ENCODE measurements at places on chromosomes 4 and X.

- DNase-seq: no peak
These were observed 1153.0 kb upstream of the INTU start for GRCh38 chr4:126479709-126480108.

- DNase-seq: no peak
These were observed 46.4 kb downstream of the PRPS1 start for GRCh38 chrX:107674480-107675364.

DNA sequence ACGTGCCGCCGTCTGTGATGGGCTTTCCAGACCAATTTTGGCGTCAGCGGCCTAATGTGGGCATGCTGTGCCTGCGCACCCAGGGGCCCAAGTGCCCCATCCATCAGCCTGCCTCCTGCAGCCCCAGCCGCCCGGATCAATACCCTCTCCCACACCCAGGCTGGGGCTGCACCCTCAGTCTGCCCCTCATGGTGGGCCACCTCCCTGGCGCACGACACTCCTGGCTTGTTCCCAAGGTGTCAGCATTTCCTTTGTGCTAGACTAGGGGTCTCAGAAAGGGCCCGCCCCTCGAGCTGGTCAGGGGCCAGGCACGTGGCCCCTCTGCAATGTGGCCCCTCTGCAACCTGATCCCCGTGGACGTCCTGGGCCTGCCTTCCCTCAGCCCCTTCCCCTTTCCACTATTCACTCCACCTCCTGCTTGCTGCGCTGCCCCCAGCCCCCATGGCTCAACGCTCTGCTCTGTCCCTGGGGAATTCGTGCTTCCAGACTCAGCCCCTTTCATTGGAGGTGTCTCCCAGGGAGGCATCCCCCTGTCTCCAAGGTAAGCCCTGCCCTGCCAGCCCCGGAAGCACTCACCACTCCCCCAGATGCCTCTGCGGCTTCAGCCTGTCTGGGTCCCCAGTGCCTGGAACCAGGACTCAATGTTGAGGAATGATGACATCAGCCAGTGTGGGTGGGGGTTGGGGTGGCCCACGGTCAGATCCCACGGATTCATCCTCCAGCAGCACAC lies 130.8 kb downstream of the HMX1 start:
- no peak for DNase-seq

DNA sequence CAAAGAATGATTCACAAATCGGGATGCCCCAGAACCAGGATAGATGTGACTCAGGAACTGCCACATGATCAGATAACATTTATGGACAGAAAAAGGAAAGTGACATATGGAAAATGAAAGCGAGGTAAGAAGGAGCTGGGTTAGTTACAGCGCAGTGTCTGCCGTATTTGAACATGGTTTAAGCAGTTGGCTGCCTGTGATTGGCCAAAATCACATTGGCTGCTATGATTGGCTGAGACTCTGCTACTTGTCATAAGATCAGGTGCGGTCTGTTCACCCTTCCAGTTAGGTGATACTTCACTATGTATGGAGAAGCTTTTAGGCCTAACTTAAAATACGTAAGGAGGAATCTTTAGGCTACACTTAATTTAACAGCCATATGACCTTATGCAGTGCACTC lies 322.7 kb upstream of the HAND2 start:
- no peak for DNase-seq

DNA sequence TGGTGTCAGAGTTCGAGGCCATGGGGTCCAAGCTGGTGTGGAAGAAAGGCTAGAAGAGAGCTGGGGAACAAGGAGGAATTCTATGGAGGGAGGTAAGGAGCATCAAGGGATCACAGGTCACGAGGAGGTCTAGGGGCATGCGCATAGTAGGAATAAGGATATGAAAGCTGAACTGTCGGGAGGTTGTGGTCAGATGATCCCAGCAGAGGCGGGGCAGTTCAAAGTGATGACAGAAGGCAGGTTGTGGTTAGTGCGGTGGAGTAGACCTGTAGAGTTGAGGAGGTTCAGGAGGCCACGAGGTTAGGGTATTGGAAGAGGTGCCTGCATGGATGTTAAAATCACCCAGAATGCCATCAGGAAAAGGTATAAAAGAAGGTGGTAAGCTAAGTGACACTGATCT lies 156.3 kb downstream of the TMEM164 start:
- no peak for DNase-seq

- DNase-seq: no peak
These were observed 7.0 kb downstream of the NAT8L start for GRCh38 chr4:2066011-2066551.

GRCh38 chrX:67601771-67602170 lies 58.0 kb downstream of the AR start:
- DNase-seq: no peak

DNA sequence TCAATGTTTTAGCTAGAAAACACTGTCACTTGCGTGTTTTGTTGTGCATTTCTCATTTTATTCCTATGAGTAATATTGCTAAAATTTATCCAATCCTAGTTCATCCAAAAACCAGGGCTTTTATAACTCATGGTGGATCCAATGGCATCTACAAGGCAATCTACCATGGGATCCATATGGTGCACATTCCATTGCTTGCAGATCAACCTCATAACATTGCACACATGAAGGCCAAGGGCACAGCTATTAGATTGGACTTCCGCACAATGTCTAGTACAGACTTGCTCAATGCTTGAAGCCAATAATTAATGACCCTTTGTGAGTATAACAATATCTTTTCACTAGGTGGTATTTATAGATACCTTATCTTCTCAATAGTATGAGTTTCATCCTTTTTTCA lies 57.2 kb upstream of the UGT2B7 start:
- no peak for DNase-seq

- no peak for DNase-seq
These were observed 57.0 kb downstream of the HPGDS start for GRCh38 chr4:94285666-94286065.

DNA sequence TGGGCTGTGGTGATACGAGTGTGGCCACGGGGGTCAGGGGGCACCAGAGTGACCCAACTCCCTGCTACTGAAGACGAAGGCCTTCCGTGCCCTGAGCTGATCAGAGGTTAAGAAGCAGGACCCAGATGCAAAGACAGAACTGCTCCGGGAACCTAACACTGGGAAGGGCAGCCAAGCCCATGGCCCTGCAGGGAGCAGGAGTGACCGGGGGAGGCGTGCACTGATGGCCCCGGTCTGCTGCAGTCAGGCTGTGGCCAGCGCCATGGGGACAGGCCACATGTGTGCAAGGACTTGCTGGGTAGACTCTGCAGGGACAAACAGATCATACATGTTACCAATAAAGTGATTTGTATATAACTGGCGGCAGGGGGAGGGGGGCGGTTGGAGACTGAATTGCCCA lies 74.6 kb downstream of the ACOX3 start:
- DNase-seq: no peak

GRCh38 chrX:67784712-67785111 lies 240.9 kb downstream of the AR start:
- no peak for DNase-seq

DNA sequence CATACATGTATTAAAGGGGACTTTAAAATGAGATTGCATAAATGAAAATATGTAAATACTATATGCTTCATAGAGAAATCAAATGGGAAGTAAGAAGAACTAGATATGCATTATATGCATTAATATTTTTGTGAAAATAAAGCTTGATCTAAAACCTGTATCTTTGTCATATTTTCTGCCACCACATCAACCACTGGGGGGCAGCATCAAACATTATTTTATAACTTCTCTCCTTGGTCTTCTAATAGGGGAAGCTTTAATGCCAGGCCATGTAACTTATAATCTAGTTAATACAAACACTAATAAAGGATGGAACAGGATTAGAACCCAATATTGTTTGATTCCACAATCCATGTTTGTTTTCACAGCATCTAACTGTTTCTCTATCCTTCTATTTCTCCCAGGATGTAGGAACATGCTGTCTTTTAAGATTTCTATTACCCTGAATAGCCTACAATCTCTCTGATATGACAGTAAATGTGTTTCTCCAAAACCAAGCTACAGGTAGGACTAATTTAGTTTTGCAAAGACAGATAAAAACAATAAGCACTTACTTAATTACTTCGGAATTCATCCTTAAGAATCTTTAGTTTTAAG lies 10.0 kb downstream of the QRFPR start:
- peak; percentile 16 for DNase-seq

DNA sequence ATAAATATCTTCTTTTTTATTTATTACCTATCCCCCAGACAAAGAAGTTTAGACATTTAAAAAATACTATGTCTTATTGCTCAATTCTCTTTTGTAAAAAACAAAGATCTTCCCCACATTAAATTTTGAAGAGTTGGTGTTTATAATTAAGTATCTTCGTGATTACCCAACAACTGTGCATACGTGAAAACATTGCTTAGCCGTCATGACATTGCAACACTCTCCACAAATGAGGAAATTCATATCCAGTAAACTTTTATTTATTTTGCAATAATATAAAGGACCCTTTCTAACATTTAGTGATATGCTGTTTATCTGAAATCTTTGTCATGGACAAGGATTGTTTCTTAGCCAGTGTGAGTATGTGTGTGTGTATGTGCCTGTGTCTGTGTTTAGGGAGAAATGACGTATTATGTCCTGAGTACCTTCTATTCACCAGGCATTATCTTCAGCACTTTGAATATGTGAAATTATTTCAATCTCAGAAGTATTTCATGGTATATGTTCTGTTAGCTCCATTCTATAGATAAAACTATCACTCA lies 26.1 kb upstream of the EREG start:
- DNase-seq: no peak

DNA sequence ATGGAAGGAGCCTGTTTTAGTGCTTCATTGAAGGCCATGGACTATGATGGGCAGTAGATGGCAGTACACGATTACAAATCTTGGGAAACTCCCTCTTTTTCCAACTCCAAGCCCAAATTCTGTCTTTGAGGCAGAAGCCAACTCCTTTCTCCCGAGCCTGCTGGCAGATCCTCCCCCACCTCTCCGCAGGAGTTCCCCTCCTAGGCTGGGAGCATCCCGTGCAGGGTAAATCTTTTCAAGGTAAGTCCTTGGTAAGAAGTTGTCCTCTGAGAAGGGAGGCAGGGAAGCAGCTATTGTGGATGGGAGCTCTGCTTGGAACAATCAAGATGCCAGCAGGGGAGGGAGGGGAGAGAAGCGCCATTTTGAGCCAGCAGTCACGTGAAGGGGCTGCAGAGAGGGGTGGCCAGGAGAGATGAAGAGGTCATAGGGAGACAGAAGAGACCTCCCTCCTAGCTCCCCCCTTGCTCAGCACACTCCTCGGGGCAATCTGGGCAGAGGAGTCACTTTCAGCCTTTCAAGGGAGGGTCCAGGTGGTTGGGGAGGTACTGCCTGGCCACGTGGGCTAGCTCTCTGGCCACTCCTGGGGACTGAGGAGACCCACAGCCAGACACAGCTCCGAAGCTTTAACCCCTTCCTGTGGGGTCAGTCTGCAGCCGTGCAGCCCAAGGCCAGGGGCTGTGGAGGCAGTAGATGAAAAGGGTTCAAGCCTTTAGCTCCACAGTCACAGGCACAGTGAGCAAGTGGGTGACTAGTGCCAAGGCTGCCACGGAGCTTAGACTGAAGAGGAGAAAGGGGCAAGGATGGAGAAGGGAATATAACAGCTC lies 9.6 kb downstream of the CC2D2A start:
- no peak for DNase-seq

GRCh38 chr4:80172203-80172602 lies 25.1 kb upstream of the PRDM8 start:
- DNase-seq: no peak

DNA sequence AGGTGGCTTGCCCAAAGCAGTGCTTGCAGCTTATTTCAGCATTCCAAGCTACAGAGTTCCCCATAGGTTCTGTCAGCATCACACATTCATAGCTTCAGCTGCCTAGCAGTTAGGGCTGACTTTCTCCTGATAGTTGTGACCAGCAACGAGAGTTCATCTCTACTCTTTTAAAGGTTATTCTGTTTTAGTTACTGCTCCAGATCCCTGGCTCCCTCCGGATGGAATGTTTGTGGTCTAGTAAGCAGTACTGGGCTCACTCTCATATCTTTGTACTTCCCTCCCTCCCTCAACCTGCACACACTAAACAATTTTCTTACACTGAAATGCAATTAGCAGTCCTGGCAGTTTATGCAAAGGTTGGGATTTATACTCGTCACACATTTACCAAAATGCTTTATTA lies 43.9 kb downstream of the PTTG2 start:
- DNase-seq: no peak

GRCh38 chr4:89509708-89510281 lies 202.2 kb upstream of the GPRIN3 start:
- no peak for DNase-seq

DNA sequence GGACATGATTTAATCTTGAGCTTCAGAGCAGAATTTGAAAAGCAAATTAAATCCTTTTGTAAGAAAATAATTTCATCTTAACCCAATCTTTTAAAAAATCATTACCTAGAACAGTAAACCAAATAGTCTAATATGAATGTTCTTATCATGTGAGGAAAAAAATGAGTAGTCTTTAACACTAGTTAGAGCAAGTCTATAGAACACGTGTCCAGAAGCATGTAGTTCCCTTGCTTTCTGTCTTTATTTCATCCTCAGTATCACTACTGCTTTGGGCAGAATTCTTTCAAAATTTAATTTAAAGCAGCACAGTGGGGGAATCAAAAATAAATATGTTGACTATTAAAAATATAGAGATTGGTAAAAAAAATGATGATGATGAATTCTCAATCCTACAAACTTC lies 2.1 kb downstream of the RBM47 start:
- DNase-seq: no peak

GRCh38 chrX:57565198-57565597 lies 26.6 kb upstream of the ZXDB start:
- no peak for DNase-seq

- no peak for DNase-seq
These were observed 39.8 kb downstream of the PLK4 start for GRCh38 chr4:127920521-127920920.

DNA sequence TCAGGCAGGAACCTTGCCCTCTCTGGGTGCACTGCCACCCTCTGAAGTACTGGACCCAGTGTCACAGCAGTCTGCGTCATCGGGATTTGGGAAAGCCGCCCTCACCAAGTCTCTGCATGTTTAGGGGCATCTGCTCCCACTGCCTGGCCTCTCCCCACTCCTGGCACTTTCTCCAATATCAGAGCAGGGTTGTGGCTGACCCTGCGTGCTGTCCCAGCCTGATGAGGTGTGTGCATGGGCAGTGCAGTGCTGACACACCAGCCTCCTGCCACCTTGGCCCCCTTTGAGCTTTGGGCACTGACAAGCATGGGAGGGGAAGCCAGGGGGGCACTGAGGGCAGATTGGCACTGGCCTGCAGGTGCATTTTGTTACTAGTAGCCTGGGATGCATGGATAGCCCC lies 652.5 kb downstream of the GABRG1 start:
- DNase-seq: no peak

DNA sequence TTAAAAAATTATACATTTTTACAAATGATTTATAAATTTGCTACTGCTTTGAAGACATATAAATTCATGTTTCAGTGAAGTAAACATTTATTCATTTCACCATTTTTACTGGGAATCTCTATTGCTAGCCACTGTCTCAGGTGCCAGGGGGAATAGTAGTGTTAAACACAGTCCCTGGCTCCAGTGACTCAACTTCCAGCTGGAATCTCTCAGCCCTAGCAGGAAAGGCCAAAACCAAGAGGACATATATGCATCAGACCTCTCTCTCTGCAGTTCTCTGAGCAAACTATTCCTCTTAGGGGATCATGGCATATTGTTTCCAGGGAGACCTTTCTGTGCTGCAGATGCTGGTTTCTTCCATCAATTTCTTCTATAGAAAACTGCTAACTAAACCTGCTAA lies 1009.0 kb upstream of the LCORL start:
- DNase-seq: no peak
